Caco-2 (cell line): ENCODE measurements at places on chromosomes 2 and 18.

GRCh38 chr18:79469751-79470505 lies 74.2 kb downstream of the NFATC1 start:
- no peak for DNase-seq

DNA sequence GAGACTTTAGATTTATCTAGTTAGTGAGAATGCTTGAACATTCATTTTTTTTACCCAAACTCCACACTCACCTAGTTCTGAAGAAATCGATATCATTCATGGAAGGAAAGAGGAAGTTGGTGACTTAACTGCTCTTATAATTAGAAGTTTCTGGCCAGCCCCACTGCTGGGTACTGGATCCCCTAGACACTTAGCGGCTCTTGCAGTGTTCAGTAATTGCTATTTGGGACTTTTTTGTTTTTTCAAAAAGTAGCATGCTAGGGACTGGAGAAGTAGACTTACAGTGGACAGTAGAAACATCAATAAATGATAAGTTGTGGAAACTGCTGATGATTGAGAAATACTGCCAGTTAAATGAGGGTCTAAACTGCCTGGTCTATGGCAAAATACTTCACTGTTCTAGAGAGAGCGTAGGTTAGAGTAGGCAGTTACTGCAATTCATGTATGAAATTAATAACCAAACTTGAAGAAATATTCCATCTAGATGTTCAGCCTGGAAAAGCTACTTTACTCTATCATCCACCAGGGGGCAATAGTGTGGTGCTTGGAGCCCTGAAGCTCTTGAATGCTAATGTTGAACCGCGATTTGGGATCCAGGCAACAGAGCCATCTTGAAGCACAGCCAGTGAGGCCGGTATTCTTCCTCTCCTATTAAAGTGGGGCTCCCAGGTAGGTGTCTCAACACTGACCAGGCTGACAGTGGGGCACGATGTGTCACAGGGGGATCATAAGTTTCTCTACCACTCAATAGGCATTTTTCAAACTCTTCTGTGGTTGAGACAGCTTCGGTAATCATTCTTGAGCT lies 146.1 kb upstream of the SESTD1 start:
- peak; percentile 54 for DNase-seq

- DNase-seq = no peak
These were observed 1.7 kb downstream of the TNFRSF11A start for GRCh38 chr18:62326646-62327348.

DNA sequence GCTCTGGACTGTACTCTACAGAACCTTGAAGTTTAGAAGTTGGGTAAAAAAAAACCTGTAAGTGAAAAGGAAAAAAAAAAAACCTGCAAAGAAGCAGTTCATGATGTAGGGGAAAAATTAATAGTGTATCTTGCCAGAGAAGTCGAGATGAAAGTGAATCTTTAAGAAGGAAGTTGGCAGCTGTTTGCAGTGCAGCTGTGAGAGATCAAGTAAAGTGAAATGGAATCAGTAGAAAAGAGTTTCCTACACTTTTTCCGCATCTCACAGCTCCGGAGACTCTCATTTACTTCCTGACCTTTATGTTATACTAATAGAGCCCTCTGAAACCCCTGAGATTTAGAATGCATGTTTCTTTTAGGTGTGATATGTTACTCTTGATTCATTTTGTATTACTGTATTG lies 19.2 kb downstream of the RNMT start:
- DNase-seq = no peak

- DNase-seq = no peak
These were observed 178.4 kb upstream of the FN1 start for GRCh38 chr2:215614296-215614695.

DNA sequence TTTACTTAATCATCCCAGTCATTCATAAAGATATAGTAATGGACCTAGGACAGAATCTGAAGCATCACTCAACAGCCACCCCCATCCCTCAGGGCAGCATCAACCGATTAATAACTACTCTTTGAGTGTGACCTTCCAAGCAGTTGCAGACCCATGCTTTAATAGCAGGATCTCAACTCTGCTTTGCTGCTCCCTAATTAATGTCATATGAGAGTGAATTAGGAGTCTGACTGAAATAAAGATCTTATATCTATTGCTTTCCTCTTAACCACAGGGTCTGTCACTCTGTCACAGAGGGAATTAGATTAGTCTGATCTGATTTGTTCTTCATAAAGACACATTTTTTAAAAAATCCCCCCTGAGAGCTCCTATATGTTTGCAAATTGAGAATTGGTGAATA lies 46.1 kb upstream of the LRP1B start:
- DNase-seq = no peak

DNA sequence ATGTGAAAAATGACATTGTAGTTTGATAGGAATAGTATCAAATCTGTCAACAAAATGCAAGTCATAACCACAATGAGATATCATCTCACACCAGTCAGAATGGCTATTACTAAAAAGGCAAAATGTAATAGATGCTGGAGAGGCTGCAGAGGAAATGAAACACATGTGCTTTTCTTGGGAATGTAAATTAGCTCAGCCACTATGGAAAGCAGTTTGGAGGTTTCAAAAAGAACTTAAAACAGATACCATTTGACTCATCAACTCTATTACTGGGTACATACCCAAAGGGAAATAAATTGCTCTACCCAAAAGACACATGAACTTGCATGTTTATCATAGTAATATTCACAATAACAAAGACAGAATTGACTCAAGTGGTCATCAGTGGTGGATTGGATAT lies 572.6 kb downstream of the TRIB2 start:
- no peak for DNase-seq

DNA sequence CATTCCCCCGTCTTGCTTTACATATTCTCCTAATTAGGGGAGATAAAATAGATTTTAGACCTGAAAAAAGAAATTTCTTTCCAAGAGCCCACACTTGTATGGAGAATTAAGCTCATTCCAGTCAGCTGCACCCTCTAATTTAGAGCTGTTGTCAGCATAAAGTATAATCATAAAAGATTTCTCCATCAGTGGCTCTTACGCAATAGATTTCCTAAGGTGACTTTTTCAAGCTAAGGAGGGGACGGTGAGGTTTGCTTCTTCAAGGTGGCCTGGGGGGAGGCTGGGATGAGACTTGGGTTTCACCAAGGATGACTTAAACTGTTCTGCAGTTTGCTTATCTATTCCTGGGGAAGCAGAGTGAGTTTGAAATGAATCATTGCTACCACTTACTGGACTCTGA lies 426.2 kb downstream of the NBAS start:
- no peak for DNase-seq

- DNase-seq = no peak
These were observed 113.8 kb upstream of the SLC38A11 start for GRCh38 chr2:165069151-165069550.

DNA sequence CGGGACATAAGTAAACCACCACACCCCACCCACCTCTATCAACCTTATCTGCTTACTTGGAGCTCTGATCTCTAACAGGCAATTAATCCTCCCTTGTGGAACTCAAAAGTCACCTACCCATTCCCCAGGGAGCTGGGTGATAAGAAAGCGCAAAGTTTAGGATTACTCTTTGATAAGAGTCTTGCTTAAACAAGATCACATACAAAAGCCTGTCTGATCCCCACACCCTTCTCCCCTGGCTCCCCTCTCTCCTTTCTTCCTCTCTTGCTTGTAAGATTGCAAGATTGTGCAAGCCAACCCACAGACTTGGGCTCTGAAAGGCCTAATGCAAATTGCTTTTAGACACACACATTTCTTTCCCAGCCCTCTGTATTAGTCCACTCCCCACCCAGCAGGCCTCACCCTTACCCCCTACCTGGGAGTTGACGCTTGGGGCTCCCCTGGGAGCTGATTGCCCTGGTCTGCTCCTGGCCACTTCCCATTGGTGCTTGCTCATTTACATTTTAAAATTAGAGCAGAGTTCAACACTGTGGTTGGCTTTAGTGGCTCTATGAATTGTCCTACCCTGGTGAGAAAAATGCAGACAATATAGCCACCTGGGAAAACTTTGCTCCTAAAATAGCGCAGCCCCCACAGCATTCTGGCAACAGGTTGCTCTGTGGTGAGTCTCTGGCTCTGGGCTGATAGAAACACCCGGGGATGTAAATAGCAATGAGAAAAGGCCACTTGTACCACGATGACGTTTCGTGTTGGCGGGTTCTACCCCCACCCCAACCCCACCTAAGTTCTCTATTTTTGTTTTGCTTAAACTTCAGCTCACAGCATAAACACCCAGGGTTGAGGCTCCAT lies 92.8 kb upstream of the MSH2 start:
- DNase-seq = peak; percentile 93

- no peak for DNase-seq
These were observed 239.9 kb downstream of the DSEL start for GRCh38 chr18:67276638-67277037.
